ENCODE measurements at places on chromosomes 4 and X.

DNA sequence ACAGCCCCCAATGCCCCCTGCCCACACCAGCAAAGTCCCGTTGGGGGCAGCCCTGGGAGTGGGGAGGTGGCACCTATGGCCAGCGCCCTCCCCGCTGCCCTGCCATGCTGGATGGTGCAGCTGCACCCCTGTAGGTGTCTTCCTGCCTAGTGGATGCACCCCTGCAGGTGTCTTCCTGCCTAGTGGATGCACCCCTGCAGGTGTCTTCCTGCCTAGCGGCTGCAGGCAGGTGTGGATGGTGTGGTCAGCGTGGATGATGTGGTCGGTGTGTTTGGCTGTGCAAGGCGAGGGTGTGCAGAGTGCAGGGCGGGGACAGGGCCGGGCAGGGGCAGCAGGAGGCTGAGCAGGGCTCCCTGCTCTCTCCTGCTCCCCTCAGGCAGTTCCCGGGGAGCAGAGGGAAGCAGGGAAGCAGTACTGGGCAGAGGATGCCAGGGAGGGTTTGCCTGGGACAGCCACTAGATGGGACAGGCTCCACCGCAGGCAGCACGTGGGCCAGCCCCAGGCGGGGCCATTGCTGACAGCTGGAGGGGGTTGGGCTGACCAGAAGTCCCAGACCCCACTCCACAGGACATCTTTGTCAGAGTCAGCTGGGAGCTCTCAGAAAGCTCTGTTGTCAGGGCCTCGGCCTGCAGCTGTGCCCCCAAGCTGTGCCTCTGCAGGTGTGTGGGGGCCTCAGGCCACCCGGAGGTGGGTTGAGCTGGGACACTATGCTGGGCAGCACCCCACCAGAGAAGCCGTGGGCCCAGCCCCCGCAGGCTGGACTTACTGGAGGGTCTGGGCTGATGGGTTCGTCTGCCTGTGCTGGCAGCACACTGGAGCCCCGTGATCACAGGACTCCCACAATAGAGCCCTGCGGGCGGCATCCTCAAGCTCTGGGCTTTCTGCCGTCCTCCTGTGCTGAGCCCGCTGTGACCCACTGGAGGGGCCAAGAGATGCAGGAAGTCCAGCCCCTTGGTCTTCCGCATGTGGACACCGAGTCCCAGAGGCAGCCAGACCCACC, 23.7 kb downstream of the DOK7 start:
- DNase-seq = no peak

GRCh38 chr4:121014544-121014943, 57.8 kb downstream of the NDNF start:
- no peak for DNase-seq

DNA sequence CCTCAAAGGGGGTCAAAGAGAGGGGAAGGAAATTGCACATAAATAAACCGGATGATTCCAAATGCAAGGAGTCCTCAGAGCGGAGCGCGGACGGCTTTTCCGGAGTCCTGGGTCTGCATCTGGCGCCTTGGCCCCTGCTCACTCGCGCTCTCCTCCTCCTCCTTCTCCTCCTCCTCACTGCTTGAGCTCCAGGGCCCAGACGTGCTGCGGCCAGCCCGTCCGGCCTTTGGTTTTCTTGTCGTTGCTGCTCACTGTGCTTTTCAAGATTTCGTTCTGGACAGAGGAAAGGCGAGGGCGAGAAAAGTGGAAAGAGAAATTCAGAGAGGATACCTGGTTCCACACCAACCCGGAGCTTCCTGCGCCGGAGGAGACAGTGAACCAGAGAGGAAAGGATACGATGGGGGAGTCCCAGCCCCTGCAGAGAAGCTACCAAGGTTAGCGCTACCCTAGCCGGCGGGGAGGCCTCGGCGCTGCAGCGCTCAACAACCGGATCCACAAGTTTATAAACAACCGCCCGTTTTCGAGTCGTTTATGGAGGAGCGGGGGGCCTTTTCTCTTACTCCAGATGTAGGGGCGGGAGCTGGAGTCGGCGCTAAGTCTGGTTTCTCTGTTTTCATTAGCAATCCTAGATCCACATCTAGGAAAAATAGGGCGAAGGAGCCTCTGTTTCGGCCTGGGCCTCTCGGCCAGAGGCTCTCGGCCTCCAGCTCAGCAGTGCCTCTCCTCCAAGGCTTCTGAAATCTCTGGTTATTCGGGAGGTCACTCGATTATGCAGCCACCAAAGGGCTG, 2.7 kb downstream of the HAND2 start:
- no peak for DNase-seq

DNA sequence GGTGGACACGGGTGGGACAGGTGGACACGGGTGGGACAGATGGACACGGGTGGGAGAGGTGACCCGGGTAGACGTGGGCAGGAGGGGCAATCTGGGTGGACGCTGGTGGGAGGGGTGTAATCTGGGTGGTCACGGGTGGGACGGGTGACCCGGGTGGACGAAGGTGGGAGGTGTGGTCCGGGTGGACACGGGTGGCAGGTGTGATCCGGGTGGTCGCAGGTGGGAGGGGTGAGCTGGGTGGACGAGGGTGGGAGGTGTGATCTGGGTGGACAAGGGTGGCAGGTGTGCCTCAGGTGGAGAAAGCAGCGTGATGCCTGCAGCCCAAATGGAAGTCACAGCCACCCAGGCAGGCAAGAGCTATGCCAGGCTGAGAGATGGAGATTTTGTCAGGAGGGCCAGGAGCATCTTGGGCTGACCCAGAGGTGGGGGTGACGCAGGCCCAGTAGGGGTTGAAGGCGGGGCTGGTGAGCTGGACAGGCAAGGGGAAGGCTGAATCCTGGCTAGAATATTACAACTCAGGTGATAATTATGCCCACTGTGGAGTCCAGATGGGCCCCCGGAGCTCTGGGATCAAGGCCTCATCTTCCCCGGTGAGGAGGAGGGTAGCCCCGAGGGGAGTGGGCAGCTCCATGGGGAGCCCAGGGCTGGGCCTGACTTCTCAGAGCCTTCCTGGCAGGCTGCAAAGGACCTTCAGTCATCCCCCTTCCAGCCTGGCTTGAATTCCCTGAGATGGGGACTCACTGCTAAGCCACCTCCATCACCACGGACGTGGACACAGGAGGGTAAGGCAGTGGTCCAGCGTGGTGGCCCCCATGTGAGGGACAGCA, 100.0 kb downstream of the ADRA2C start:
- DNase-seq = no peak

- no peak for DNase-seq
Observed at GRCh38 chr4:39455486-39455885, 3.2 kb downstream of the RPL9 start.
